ENCODE measurements at places on chromosomes 7 and 10.

GRCh38 chr7:71442492-71443190 lies 310.7 kb downstream of the GALNT17 start:
- peak; percentile 5 for DNase-seq

DNA sequence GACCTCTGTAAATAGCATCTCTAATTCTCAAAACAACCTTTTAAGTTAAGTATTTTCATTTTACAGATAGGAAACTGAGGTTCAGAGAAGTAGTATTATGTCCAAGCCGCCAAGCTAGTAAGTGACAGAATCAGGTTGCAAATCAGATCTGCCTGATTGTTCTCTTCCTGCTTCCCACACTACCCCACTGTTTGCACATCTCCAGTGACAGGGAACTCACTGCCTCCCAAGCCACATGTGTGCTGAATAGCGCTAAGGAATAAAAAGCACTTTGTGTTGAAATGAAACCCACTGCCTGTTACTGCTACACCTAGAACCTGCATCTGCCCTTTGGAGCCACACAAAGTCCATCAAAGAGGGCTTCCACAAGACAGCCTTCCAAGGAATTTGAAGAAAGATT lies 45.1 kb upstream of the WDR11 start:
- no peak for DNase-seq

DNA sequence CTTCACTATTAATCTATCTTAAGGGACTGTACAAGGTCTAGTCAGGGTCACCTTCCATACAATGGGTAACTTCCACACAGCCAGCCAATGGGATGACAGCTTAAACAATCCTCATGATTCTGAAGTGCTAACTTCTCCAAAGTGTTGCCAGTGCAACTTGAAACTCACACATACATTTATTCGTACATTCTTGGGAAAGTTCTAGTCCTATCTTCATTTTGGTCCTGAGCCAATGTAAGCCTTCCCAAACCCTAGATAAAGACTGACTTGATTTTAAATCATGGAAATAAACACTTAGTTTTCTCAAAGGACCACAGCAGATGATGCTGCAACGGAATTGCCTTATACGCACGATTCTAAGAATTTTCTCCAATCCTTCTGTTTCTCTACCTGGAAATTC lies 117.5 kb upstream of the COL1A2 start:
- DNase-seq, result no peak

DNA sequence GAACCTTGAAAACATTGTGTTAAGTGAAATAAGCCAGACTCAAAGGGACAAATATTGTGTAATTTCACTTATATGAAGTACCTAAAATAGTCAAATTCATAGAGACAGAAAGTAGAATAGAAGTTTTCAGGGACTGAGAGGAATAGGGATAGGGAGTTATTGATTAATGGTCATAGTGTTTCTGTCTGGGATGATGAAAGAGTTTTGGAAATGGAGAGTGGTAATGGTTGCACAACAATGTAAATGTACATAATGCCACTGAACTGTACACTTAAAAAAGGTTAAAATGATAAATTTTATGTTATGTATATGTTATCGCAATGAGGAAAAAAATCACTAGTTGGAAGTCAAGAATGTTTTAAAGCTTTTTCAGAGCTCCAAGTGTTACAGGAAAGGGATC lies 33.5 kb upstream of the IMMP2L start:
- DNase-seq, result no peak

DNA sequence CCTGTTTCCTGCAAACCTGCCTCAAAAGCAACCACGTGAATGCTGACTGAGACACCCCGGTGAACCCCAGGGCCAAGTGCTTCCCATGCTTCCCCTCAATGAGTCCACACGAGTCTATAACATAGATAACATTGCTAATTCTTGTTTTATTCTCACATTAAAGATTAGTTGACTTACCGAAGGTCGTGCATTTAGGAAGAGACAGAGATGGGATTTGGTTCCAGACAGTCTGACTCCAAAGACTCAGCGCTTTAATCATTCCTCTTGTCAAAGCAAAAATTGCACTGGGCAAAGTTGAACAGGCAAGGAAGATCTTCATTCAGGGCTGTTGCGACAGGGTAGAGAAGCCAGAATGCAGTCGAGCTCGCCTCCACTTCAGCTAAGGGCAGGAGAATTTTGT lies 435.6 kb upstream of the C7orf33 start:
- peak; percentile 33 for DNase-seq

- DNase-seq, result peak; percentile 21
Measured at GRCh38 chr7:30322271-30323005, 38.0 kb downstream of the ZNRF2 start.

DNA sequence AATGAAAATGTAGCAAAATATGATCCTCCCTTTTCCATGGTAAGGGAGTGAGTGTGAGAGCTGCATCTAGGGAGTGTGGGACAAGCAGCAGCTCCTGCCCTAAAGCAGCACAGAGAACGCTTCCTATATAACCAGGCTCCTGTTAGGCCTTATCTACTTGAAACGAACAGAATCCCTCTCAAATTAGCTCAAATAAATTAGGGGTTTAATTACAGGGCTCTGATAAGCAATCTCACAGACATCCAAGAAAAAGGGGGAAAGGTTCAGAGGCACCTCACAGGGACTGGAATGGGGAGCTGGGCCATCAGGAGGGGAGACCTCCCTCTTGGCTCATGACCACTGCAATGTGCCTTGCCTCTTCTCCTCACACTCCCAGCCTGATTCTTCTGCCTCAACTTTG lies 57.9 kb downstream of the PLPP4 start:
- DNase-seq, result no peak

DNA sequence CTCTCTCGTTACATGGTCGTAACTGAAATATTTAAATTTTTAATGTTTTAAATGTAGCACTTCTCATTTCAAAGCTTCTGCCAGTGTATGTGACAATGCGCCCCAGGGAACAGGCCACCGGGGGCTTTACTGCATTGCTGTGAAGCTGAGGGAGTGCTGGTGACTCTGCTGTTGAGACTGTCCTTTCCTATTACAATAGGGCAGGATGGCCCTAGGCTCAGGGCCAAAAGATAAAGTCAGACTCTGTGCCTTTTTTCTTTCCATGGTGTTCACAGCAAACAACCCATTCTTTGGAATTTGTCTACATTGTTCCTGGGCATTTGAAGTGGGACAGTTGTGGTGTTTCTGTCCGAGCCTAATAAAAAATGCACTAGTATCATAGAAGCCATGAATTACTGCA lies 107.3 kb downstream of the GALNT11 start:
- no peak for DNase-seq

DNA sequence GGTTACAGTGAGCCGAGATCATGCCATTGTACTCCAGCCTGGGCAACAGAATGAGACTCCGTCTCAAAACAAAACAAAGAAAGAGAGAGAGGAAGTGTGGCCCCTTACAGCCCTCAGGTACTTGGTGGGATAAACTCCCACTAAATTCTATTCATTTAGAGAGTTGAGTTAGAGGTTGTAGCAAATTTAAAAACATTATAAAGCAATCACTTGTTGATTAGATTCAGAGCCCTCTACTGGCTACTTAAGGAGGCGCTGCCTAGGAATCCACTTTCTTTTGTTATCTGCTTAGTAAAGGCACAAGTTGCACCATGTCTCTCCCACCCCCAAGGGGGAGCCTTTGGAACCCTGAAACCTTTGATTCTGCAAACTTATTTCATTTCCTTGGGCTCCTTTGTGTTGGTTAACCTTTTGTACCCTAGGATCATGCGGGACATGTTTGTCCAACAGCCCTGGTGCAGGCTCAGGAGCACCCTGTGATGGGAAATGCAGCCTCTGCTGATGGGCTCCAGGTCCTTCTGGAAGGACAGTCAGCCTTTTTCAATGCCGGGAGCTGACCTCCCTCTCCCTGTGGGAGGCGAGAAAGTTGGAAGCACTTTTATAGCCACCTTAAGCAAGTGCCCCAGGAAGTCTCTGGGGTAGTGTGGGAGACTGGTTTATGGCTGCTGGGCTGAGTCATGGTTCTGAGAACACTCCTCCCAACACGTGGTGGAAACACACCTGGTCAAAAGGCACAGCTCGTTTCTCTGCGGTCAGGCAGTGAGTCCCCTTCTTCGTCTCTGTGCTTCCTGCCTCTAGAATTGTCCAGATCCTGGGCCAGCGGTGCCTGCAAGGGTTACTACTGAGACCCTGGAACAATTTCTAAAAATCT lies 2.3 kb downstream of the HKDC1 start:
- DNase-seq, result peak; percentile 59

- DNase-seq, result peak; percentile 67
Measured at GRCh38 chr7:92612501-92612900, 22.3 kb upstream of the FAM133B start.

GRCh38 chr7:117818232-117818631 lies 55.0 kb downstream of the CTTNBP2 start:
- DNase-seq, result no peak

GRCh38 chr10:1085258-1085657 lies 29.1 kb downstream of the WDR37 start:
- no peak for DNase-seq

DNA sequence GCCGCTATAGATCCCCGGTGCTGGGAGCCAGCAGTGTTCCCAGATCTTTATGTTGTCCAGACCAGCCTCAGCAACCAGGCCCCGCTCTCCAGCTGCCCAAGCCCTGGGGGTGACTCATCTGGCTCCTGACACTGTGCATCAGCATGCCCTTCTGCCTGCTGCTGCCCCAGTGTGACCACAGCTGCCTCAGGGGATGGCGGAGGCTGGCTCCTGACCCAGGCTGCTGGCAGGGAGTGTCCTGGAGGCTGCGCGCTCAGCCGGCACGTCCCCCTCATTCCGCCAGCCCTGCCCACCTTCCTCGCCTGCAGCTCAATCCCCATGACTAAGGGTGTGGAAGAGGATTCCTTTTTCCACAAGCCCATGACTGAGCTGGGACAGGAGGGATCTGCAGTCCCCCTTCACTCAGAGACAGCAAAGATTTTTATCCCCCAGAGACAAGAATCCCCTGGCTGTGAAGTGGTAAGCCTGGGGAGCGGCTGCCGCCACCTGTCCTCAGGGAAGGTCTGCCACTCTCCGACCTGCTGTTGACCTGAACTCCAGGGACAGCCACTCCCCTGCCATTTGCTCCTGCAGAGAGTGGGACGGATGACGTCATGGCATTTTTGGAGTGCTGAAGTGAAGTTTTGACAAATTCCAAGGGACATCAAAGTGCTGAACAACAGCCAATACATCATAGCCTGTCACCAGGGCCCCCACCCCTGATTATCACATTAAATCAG lies 182.8 kb upstream of the BMPER start:
- peak; percentile 60 for DNase-seq

GRCh38 chr10:126216632-126216961 lies 171.7 kb downstream of the ADAM12 start:
- DNase-seq, result no peak

DNA sequence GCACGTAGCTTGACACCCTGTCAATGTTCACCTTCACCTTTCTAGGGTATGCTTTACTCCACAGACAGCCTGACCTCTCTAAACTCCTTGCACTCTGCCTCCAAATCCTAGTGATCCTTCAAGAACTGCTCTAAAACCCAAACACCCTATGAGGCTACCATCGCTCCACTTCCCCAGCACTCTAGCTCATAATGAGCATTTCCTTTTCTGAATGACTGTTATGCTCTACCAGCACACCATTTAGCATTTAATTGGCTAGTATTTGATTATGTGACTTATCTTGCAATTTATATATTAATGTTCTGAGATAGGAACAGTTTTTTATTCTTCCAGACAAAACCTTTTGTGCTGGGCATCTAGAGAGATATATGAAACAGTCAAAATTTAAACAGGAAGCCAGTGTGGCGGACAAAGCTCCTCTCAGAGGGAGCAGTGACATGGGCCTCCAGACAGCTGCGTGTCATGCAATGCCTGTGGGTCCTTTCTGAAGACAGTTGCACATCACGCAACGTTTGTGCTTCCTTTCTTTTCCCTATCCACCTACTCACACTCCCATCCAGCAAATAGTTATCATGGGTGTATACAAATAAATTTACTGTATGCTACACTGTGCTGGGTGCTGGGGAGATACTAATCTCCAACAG lies 86.3 kb downstream of the ALOX5 start:
- DNase-seq, result no peak

DNA sequence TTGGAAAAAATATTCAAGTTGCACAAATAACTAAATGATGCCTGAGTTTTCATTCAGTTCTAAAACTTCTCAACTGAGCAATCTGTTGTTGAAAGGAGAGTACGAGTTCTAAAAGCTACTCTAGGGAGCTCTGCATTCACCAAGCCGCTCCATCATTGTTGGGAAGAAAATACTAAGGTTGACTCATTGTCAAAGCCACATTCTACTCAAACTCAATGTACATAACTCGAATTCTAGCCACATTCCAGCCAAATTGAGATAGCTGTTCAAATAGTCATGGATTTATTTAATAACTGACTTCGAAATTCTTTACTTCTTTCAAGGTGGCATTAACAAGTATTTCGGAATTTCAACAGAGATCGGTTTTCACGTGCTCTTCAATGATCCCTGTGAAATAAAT lies 63.4 kb downstream of the KIAA1217 start:
- DNase-seq, result peak; percentile 82

- DNase-seq, result no peak
Measured at GRCh38 chr7:7614018-7614741, 26.4 kb upstream of the UMAD1 start.

DNA sequence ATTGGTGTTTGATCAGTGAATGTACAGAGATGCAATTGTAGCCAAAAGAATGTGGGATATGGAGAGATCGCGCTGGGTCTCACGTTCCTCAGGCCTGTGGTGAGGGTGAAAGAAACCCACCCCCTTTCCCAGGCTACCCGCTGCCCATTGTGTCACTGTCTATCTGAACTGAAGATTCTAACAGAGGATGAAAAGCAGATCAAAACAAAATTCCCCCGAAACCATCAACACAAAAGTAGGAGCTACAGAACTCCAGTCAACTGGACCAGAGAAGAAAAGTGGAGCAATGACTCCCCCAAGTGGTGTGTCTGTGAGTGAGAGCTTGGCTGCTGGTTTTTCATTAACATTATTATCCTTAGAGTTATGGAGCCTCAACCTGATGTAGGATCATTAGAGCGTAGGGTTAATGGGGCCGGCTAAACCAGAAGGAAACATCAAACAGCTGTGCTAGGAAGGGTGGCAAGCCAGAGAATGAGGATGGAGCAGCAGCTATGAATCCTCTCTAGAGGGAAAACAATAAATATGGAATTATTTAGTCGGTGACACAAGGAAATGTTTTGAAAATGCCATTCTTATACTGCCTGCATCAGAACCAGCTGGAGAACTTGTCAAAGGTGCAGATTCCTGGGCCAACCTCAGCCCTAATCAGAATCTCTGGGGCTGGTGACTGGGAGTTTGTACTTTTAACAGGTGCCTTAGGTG lies 38.3 kb downstream of the AKR1B1 start:
- DNase-seq, result peak; percentile 51

GRCh38 chr7:101817471-101818286 lies at the start of gene CUX1:
CUX1 (plus strand) TSS chr7:101817626; CDS start chr7:101817640, 14 bp downstream.
- peak; percentile 27 for DNase-seq

GRCh38 chr7:7769710-7770627 lies 51.6 kb upstream of the RPA3 start:
- DNase-seq, result no peak

DNA sequence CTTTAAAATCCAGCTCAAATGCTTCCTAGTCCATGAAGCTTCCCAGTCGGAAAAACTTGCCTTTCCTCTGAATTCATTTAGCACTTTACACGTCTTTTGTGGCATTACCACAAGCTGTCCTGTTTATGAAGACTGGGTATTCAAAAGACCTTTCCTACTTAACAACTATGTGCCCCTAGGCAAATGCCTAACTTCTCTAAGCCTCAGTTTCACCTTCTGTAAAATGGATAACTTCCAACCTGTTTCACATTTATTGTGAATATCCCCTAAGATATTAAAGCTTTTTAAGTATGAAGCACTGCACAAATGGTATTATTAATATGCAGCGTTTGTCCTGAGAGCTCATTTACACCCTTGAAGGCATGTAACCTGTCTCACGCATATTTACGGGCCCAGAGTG lies 843 bp downstream of the CFAP70 start:
- no peak for DNase-seq

- DNase-seq, result no peak
Measured at GRCh38 chr10:130455111-130455695, 319.0 kb downstream of the GLRX3 start.
